ENCODE measurements at places on chromosomes 1 and 21. TPM values are rescaled to one million over a fixed set of nuclear protein-coding genes. Genes with fewer than 3 reads are reported as not detected.
A peak's percentile ranks its signal among the peaks of the same experiment; 100 is the strongest.

Gene CTSS
- 5.8 TPM for total RNA-seq

GRCh38 chr1:221025956-221026355 lies 146.7 kb downstream of the HLX start:
- DNase-seq = no peak

Gene TSPEAR
- total RNA-seq = not detected

- DNase-seq = peak; percentile 54
Observed at GRCh38 chr1:226310637-226311195, 1.8 kb upstream of the LIN9 start.

DNA sequence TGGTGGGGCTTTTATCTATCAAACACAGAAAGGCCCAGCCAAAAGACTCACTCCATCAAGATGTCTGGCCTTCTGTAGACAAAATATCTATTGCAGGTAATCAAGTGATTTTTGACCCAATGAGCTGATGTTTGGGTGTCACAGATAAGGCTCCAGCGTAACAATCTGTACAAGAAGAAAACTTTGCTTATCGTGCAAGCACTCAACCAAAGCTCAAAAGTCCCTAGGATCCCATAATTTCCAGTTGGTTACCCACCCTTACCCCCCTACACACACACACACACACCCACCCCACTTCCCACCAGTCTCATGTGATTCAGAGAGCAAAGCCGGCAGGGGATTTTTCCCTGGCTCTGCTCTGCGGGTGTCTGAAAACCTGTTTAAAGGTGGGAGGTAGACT lies 5.8 kb downstream of the ITPKB start:
- DNase-seq = no peak

DNA sequence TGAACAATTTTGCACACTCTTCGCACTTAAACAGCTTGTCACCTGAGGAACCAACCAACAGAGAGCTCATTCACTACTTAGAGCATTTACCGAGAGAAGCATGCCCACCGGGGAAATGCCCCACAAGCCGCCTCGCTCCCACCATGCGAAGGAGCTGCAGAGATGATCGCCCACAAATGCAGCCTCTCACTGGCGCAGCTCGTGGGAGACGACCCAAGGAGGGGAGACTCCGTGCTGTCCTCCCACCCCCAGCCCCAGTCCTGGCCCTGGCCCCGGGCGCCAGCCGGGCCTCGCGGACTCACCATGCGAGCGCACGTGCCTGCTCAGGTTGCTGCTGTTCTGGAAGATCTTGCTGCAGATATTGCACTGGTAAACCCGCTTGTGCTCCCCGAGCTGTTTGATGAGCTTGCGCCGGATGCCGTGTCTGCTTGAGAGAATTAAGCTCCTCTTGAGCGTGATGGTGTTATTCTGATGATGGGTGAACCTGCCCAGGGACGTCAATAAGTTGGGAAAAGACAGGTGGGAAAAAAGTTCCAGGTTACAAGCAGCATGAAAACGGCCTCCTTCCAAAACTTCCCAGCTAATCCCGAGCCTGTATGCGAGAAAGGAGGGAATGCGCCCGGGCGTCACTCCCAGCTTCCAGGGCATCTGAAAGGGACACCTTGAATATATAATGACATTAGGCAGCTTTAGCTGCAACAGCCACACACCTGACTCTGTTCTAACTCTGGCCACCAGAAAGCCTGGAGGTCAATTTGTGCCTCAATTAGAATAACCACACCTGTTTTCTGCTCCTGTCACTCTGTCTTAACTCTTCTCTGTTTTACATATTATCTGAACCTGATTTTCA lies 42.8 kb downstream of the PRDM15 start:
- no peak for DNase-seq

DNA sequence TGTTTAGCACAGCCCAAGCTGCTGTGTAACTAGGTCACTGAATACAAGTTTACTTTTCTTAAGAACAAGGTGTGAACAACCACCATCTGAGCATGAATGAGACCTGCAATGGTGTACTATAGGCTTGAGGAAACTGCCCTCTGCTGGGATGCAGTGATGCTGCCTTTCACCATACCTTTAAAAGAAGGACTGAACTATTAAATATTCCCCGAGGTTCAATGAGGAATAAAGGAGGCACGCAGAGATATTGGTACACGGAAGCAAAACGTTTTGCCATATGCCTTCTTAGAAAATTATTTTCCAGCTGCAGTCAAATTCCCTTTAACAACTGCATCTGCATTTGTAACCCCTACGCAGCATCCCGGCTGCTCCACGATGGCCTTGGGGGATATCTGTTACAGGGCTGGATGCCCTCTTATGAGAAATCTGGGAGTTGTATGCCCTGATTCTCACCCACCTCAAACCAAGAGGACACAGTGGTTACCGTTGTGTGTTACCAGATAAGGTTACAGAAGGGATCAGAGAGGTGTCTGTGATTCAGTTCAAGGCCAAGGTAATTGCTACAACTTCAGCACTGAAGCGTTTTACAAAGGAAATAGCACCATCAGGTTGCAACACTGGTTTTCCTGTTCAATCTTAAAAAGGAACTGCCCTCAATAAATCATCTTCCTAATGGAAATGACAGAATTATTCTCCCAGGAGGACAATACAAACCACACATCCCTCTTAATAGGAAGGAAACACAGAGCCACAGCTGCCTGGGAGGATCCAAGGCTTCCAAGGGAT lies 470.5 kb downstream of the LTN1 start:
- peak; percentile 29 for DNase-seq

DNA sequence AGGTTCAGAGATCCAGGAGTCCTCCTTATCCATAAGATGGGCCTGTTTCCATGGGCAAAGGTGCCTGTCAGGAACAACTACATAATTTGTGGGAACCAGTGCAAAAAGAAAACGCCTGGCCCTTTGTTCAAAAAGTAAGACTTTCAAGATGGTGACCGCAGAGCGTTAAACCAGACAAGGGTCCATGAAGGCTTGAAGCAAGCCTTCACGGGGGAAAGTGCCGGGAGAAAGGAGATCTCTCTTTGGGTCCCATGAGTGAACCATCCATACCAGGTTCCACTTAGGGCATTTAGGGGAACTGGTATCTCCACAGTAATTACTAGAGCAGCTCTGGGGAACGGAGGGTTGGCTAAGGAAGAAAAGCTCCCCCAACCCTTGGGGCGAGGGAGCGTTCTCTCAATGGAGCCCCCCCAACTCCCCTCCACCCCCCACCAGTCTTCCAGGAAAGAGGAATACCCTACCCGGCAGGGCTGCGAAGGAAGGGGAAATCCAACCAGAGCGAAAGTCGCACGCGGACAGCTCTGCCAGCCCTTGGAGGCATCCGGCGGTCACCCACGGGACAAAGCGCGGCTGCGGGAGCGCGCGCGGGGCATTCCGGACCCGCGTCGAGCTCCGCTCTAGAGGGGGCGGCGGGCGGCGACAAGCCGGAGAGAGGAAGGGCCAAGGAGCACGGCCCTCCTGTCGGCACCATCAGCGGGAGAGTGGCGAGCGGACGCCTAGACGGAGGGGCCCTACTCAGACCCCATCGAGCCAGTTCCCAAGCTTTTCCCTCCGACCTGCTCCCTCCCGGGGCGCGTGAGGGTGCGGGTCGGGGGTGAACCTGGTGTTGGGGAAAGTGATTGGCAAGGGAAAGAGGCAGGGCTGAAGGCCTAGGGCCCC lies 687 bp upstream of the RASSF5 start:
- no peak for DNase-seq

Gene HRNR
- total RNA-seq = not detected

Gene HUNK
- not detected for total RNA-seq

DNA sequence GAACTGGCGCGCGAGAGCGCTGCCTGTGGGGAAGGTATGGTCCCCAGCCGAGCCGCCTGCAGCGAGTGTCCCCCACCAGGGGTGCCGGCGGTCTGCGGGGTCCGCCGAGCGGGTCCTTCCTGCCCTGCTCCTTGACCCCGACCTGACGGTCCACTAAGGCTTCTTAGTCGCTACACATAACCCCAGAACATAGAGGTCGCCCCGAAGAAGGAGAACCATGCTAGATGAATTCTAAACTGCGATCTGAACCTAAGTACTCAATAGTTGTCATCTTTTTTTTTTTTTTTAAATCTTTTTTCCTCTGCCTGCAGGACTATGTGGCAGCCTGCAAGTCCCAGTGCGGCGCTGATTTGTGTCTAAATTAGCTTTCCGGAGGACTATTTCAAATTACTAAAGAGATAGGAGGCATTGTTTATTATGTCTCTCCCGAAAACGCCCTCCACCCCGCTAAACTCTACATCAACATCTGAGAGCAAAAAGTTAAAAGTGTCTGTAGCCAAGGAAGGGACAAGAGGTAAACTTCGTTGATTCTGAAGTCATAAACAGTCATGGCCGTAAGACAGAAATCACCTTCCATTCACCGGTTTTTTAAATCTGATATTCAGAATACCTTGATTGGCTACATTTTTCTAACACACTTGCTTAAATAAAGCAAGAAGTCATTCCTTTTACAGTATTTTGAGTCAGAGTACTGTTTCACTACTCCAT lies 476 bp downstream of the AXDND1 start:
- peak; percentile 14 for DNase-seq

DNA sequence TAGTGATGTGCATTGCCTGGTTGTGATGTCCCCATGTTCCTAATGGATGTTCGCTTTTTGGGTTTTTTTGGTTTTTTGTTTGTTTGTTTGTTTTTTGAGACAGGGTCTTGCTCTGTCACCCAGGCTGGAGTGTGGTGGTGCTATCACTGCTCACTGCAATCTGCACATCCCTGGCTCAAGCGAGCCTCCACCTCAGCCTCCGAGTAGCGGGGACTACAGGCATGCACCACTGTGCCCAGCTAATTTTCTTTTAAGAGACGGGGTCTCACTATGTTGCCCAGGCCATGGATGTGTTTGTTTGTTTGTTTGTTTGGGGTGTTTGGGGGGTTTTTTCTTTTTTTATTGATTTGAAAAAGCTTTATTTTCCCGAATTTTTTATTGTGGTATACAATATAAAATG lies 2.1 kb downstream of the COL6A2 start:
- DNase-seq = no peak

DNA sequence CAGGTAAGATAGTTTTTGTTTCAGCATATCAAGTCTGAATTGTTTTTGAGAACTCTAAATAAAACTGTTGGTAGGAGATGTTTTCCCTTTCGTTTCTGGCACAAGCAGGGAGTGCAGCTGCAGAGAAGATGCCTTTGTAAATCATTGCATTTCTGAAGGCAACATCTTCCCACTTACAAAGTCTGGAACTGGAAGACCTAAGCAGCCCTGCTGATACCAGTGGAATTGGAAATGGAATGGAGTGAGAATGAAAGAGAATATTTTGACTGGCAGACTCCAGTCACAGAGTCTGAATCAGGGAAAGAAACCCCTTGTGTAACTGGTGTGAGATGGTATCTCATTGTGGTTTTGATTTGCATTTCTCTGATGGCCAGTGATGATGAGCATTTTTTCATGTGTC lies 815.6 kb downstream of the LTN1 start:
- DNase-seq = no peak

Gene NPHS2
- not detected for total RNA-seq

Gene ESPN
- total RNA-seq = 5.2 TPM

GRCh38 chr1:161196521-161197451 lies 2.1 kb downstream of the ADAMTS4 start:
- no peak for DNase-seq

GRCh38 chr1:172268237-172268636 lies 152.2 kb upstream of the C1orf105 start:
- DNase-seq = no peak

DNA sequence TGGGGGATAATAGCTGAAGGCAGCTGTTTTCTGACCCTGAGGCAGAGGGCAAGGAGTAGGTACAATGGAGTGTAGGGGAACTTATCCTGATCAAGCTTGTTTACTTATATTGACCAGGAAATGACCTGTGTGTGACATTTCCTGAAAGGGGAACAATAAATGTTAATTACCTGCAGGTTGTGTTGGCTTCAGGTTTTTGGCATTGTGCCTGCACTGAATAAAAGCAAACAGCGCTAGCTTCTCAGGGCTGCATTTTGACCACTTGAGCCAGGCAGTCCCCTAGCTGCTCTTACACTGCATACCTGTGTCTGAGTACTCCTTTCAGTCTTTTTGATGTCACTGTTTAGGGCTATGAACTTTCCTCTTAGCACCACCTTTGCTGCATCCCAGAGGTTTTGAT lies 40.6 kb downstream of the DRAM2 start:
- peak; percentile 82 for DNase-seq

DNA sequence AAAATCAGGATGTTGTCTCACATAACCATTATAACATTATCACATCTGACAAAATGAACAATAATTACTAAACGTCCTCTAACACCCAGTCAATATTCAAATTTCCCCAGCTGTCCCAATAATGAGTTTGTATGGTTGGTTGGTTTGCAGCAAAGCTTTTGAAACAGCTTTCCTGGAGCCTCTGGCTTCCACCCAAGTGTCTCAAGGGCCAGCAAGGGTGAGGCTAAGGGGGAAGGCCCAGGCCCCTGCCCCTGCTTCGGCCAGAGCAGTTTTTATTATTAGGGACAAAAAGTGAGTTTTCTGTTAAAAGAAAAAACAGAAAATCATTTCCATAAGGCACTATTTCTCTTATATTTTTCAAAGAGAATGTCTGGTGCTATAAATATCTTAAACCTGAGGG lies 19.1 kb upstream of the AVPR1B start:
- no peak for DNase-seq

Gene CD55
- 55.0 TPM for total RNA-seq

DNA sequence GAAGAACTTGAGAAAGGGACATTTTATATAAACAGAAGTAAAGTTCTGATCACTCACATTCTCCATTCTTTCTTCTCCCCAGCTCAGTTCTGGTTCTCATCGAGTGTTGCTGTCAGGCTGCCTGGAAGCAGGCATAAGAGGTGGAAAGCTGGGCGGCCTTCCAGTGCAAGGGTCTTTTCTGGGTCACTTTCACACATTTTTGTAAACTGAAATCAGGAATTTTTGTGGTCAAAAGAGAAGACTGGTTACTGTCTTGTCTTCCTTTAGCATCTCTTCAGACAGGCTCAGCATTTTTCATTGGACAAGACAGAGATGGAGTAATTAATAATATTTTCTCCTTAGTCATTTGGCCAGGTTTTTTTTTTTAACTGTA lies 93.7 kb downstream of the CTH start:
- DNase-seq = no peak

GRCh38 chr1:1182491-1183220 lies 9.0 kb downstream of the TTLL10 start:
- DNase-seq = no peak

- DNase-seq = no peak
Observed at GRCh38 chr1:232333419-232333767, 296.5 kb downstream of the SIPA1L2 start.

DNA sequence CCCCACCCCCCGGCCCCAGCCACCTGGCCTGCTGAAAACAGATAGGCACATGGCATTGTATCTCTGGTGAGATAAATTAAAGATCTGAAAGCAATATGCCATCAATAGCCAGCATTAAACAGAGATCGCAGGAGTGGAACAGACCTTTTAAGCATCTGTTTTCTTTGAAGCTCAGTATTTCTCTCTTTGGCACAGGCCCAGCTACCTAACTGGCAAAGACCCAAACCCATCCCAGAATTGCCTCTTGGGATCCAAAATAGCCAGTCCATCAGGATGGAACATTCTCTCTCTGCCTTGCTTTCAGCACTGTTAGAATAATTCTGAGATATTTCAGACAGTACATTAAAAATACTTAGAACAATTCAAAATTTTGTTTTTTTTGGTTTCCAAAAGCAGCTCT lies 46.0 kb downstream of the KCNJ6 start:
- no peak for DNase-seq
